ENCODE measurements at places on chromosomes 13 and 19.
A peak's percentile ranks its signal among the peaks of the same experiment; 100 is the strongest.

DNA sequence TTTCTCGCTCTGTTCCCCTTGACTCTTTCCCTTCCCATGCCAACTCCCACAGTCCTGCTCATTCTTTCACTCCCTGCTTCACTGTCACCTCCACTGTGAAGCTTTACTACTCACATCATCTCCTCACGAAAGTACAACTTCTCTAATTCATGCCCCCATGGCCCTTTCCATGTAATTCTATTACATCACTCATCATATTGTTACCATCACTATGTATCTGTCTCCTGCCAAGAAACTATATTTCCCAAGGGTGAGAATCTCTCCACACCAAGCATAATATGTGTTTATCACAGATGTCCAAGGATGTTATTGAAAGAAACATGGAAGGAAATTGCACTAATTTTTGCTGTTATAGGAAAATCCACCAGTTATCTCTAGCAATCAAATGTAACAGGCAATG is 37.2 kb upstream of the LRCH1 start:
- no peak for DNase-seq

- no peak for DNase-seq
Measured at GRCh38 chr19:54905803-54906511, at the start of gene NCR1. Gene NCR1, plus strand, starts transcription at chr19:54906148. Its CDS starts 40 bp downstream, at chr19:54906188.

GRCh38 chr13:111402441-111402840 is 82.0 kb downstream of the TEX29 start:
- no peak for DNase-seq

GRCh38 chr19:482186-483041 is 13.9 kb upstream of the MADCAM1 start:
- DNase-seq = no peak

- DNase-seq = peak; percentile 21
Measured at GRCh38 chr13:95137096-95137495, 164.2 kb downstream of the ABCC4 start.

DNA sequence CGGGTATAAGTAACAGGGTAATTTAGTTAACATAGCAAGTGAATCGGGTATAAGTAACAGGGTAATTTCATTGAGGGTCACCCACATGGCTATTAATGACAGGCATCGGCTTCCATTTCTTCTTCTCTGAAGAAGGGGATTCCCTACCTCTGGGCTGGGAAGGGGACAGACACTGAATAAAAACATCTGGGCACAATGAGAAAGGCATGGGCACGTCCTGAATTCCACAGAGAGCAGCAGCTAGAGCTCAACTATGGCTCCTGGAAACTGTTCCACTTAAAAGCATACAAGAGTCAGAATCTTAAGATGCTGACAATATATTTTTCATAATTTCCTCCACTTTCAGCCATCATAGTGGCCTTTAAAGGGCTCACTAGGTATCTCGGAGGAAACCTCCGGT is 51.8 kb downstream of the CRYL1 start:
- DNase-seq = no peak

DNA sequence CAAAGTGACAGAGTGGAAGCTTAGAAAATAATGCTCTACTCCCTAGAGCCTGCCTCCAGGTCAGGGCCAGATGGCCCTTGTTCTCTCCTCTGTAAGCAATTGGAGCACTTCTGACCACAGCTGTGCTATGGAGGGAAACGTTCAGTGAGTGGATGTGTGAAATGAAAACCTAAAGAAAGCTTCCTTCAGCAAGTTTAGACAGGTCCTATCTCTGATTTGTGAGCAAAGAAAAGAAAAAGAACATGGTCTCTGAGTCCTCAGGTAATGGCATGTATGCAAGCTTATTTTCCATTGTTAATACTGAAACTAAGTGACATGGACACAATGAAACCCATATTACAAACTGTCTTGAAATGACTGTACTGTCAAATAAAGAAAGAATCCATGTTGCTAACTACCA is 1486.8 kb downstream of the EFNB2 start:
- peak; percentile 51 for DNase-seq

DNA sequence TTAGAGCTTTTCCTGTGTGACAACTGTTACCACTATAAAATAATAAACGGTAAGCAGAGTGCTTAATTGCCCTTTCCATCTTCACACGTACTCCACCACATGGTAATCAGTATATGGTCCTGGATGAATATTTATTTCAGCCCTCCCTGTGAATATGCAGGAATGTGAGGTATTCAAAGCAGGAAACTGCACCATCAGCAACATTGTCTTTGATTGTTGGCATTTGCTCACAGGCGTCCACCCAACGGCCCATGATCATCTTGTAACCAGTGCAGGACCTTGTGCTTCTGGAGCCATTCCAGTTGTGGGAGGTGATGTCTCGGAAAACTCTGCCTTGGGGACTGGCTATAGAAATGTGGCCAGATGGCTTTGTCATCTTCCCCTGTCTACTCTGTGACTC is 132.6 kb downstream of the COG6 start:
- no peak for DNase-seq

DNA sequence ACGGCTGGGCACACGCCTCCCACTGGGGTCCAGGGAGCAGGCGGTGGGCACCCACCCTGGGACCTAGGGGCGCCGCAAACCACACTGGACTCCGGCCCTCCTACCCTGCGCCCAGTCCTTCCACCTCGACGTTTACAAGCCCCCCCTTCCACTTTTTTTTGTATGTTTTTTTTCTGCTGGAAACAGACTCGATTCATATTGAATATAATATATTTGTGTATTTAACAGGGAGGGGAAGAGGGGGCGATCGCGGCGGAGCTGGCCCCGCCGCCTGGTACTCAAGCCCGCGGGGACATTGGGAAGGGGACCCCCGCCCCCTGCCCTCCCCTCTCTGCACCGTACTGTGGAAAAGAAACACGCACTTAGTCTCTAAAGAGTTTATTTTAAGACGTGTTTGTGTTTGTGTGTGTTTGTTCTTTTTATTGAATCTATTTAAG is 1.6 kb downstream of the JUNB start:
- no peak for DNase-seq

All from bronchial epithelial cell (primary cell).